ENCODE measurements at places on chromosomes 7 and 10. TPM values are rescaled to one million over a fixed set of nuclear protein-coding genes. Genes with fewer than 3 reads are reported as not detected.

The CHST15 gene
- total RNA-seq = 29.8 TPM

The BAG3 gene
- 87.8 TPM for total RNA-seq

The TWIST1 gene
- 17.6 TPM for total RNA-seq

- DNase-seq = no peak
These were observed 177.3 kb downstream of the C7orf25 start for GRCh38 chr7:42734568-42734967.

- no peak for DNase-seq
These were observed 69.0 kb upstream of the LRRC18 start for GRCh38 chr10:49008505-49009198.

DNA sequence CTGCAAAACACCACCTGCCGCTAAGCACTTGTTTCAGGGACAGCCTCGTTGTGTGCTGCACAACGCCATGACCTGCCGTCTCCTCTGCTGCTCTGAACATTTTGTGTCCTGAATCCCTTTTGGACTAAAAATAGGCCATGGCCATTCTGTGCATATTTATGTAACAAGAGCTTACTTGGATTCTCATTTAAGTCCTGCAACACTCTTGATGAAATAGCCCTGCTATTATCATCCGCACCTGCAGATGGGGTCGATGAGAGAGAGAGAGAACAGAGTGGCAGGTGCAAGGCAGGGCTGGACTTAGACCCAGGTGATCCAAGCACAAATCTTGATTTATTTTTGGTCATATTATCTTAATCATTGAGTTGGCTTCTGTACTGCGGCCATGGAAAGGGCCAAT lies 121.2 kb upstream of the PRKCQ start:
- DNase-seq = no peak

DNA sequence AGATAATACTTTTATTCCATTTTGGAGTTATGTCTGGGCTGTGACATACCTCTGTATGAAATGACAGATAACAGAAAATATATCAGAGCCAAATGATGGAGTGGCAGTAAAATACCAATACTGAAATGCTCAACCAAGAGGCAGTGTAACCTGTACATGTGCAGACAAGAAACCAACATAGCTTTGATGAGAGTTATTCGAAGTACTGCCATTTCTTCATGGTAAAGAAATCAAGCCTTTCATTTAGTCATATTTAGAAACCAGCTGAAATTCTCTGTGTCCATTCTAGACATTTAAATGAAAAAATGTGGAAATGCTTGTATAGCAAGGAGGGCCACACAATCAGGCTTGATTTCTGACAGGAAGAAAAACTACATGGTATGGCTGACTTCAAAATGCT lies 127.1 kb upstream of the PTPRZ1 start:
- no peak for DNase-seq

Data from lower leg skin (tissue), 4 donors.